CD4-positive, alpha-beta T cell treated with Interleukin-6 at 100 ng/mL for 8 hours (primary cell): ENCODE measurements at places on chromosomes 1 and 21.

DNA sequence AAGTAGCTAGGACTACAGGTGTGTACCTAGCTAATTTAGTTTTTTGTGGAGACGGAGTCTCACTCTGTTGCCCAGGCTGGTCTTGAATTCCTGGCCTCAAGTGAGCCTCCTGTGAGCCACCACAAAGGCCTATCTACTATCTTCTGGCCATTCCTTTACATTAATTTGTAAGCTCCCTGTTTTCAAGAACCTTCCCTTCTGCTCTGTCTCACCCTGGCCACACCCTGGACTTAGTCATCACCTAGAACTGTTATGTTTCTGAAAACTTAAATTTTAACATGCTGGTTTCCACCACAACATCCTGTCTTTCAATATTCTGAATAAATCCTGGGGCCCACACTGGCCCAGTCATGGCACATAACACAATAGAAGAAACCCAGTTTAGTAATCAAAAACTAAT is 4.9 kb upstream of the B4GALT3 start:
- peak; percentile 85 for DNase-seq

GRCh38 chr1:81876901-81877733 is 76.4 kb downstream of the ADGRL2 start:
- DNase-seq = no peak

DNA sequence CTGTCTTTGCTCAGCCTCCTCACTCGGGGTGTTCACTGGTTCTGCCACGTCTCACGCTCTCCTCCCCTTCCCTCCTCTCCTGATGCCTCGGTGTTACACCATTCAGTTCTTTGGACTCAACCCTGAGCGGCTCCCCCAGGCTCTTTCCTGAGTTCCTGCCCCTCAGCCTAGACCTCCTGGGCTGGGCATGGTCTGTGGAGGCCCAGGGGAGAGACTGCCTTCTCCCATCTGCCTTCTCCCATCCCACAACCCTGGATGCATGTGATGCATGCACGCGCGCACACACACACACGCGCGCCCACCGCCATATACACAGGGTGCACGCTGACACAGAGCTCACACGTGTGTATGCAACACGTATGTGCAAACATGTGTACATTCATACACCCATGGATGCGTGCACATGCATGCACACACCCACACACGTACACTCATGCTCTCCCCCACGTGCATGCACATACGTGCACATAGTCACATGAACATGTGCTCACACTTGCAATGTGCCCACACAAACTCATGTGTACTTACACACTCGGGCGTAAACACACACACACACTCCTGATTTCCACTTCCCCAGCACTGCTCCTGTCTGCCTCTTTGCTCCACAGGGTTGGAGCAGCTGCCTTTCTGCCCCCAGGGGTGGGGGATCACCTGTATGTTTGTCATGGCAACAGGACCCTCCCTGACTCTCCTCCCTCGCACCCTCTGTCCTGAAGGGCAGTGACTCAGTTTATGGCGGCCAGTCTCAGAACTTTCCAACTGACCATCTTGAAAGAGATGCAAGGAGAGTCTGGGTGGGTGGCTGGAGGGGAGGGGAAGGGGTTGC is 59.0 kb downstream of the HUNK start:
- DNase-seq = no peak

DNA sequence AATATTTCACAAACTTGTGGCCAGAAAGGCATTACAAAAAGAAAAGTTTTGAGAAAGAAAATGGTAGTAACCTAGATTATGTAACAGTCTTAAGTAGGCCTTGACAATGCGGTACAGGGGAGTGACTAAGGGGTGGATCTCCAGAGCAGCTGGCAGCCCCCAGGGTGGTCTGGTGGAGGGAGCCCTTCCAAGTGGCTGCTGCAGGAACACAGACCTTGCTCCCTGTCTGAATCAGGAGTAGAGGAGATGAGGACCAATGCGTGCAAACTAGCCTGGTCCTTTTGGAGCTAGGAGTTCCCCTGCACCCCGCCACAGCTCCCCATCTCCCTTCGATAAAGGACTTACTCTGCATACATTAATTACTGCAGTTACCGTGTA is 189.0 kb downstream of the NFIA start:
- no peak for DNase-seq

DNA sequence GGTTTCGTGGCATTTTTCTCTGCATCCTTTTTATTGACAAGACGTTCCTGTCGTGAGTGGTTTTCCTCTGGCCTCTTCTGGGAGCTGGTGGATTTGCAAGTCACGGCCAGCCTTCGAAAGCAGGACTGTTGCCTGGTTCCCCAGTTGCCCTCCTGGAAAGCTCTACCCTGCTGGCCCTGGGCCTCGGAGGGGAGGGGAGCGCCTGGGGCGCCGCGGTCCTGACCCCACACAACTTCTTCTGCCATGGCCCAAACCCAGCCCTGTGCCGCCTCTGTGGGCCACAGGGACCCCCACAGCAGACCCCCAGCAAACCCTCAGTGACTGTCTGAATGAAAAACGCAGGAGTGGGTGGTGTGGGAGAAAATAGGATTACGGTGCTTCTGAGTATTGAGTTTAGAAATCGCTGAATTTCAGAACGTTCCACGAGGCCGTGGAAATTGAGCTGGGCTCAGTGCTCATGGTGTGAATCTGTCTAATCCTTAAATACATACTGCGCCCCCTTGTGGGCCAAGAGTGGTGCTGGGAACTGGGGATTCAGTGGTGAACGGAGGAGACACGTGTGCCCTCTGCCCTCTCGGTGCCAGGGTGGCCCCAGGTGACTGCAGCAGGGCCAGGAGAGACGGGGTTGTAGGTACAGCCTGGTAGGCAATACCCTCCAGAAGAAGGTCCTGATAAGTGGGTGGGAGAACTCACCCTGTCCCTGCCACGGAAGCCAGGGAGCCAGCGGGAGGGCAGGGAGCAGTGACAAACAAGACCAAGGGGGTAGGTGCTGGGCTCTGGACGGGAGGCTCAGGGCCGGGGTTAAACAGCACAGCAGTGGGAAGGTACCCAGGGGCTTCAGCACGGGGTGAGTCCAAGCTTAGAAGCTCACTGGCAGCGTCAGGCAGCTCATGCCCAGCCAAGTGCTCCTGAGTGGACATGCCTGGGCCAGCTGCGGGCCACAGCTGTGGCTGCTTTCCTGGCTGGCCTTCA is 101.2 kb upstream of the COL6A1 start:
- DNase-seq = peak; percentile 55

- peak; percentile 89 for DNase-seq
Measured at GRCh38 chr1:40802078-40802741, 18.6 kb downstream of the KCNQ4 start.

- no peak for DNase-seq
Measured at GRCh38 chr1:37471345-37472231, 2.8 kb upstream of the ZC3H12A start.

DNA sequence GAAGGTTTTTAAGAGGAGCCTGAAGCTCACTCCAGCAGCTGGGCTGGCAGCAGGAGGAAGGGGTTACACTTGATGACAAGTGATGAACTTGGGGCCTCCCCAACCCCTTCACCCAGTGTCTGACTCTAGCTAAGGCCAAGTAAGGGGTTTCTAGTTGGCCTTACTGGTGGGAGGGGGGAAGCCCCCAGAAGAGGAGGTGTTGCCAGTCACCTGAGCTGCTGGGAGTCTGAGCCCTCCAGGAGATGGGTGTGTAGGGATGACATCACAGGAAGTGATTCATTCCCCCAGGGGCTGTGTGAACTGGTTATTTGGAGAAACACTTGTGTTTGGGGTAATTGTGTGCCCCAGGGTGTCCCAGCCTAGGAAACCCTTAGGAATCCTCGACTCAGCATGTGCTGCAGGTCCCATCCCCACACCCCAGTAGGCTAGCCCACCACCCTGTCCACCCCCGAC is 3.1 kb downstream of the PADI1 start:
- DNase-seq = peak; percentile 26

- DNase-seq = no peak
Measured at GRCh38 chr1:222791006-222791710, 23.7 kb upstream of the DISP1 start.

- DNase-seq = no peak
Measured at GRCh38 chr1:65176056-65176450, 28.1 kb downstream of the AK4 start.

DNA sequence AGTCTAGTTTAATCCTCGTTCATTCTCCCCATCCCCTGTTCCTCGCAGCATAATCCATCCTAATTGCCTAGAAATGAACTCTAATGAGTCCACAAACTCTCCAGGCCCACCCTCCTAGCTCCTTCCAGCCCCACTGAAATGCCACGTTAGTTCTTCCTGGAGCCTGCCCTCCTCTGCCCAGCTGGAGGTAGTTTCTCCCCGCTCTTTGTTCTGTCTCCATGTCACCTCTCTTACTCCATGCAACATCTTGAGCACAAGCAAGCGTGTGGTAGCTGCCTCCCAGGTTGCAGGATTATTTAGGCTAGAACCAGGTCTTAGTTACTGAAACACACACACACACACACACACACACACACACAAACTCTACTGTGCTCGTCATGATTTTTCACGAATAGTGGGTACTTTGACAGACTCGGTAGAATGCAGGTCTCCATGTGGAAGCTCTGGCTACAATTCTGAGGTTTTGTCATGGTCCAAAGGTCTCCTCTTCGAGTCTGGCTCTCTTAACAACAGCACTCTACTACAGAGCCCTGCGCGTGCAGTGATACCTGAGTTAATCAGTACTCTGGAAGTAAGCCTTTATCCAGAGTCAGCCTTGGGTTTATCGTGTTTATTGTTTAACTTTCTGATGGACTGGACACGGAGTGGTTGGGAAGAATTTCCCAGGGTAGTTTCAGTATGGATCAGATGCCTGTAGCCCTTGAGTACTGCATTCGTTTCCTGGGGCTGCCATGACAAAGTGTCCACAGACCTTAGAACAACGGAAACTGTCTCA is 27.5 kb downstream of the HUNK start:
- DNase-seq = no peak

GRCh38 chr1:117877823-117878222 is 51.6 kb downstream of the GDAP2 start:
- no peak for DNase-seq

DNA sequence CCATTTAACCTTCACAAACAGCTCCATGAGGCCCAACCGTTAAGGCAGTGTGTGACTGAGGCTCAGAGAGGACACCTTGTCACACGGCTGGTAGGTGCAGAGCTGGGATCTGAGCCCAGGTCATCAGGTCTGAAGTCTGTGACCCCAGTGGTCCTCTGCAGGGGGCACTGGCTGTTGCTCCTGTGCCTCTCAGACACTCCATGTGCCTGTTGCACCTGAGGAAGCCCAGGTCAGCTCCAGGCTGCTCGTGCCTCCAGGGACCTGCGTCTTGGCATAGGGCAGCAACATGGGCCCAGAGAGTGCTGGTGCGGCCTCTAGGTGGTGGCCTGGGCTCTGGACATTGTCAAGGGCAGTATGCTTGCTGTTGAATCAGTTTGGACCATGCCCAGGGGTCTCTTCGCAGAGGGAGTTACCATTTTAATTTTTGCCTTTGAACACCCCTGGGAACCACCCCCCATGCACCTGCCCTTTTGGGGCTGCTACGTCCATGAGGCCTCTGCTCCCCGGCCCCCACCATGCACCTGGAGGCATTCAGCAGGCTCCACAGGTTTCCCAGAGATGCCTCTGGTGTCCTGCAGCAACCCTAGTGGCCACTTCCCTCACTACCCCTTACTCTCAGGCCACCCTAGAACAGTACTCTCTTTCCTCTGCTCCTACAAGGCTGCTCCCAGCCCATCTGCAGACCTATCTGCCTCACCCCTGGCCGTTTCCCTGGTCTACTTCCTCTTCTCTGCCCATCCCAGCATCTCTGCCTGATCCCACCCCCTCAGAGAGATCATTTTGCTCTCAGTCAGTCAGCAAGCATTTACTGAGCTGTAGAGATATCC is 25.2 kb upstream of the EPS8L3 start:
- no peak for DNase-seq

DNA sequence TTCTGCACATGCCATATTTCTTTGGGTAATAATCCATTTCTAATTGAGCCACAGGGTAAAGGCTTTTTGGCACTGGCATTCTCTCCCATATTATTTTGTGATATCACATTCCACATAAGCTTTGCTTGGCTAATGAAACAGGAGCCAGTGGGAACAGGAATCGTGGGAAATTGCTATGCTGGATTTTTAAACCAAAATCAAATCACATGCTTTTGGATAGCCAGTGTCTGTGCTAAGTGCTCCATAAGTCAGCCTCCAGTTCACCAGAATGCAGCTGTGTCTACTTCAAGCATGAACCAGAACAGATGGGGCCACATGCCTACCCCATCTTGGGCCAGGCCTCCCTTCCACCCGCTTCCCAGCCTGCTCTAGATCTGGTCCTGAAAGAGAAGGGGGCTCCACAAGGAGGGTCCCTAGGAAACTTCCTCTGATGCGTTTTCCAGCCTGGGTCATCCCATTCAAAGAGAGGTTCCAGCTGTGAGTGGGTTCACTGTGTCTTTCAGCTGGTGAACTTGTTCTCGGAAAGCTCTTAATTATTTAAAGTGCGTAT is 131.2 kb upstream of the COA6 start:
- no peak for DNase-seq

GRCh38 chr1:197559244-197559643 is 216.0 kb downstream of the DENND1B start:
- DNase-seq = no peak

- no peak for DNase-seq
Measured at GRCh38 chr21:29943885-29944284, 4.1 kb upstream of the GRIK1 start.

DNA sequence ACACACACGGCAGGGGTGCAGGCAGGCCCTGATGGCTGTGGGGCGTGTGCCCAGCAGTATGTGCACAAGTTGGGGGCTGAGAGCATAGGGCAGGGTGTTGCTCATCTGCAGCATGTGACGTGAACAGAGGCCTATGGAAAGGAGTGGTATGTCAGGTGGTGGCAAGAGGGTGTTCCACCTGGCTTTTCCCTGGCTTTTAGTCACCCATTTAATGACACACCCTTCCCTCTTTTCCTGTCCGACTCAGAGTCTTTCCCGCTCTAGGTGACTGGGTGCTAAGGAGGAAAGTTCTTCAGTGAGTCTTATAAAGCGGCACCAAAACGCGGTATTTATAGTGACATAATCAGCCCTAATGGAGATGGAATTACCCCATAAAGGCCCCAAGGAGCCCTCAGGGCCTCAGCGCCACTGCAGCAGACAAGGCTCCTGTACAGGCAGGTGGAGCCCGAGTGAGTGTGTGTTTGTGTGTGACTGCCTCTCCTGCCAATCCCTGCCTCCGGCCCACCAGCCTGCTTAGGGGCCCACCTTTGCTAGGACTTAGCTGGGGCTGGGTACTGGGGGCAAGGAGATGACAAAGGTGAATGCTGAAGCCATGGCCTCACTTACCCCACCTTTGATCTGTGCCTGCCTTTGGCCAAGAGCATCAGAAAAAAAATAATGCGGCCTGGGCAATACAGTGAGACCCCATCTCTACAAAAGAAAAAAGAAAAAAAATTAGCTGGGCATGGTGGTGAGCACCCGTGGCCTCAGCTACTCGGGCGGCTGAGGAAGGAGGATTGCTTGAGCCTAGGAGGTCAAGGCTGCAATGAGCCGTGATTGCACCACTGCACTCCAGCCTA is 3.3 kb upstream of the EPHA2 start:
- no peak for DNase-seq
